ENCODE measurements at places on chromosomes 13 and 19.

- DNase-seq, result no peak
Observed at GRCh38 chr13:24630121-24630520, 50.1 kb upstream of the ATP12A start.

GRCh38 chr19:53900191-53900860 is 8.8 kb upstream of the CACNG7 start:
- DNase-seq, result no peak

- DNase-seq, result no peak
Observed at GRCh38 chr19:31102674-31103073, 246.6 kb downstream of the TSHZ3 start.

GRCh38 chr13:21365574-21365973 is 93.5 kb downstream of the ZDHHC20 start:
- DNase-seq, result peak; percentile 27

- no peak for DNase-seq
Observed at GRCh38 chr13:80894917-80895316, 554.0 kb upstream of the SPRY2 start.

Data from activated T-cell treated with anti-CD3 and anti-CD28 coated beads, Interleukin-2, amount 50 U/mL, for 1 hour (primary cell).